Karpas-422 (cell line): ENCODE measurements at places on chromosomes 4 and X.

GRCh38 chr4:124334119-124334518 lies 378.4 kb downstream of the ANKRD50 start:
- peak; percentile 77 for DNase-seq
- H3K4me3 ChIP-seq: no peak overlapping the region
- no peak overlapping the region for H3K27ac ChIP-seq

- no peak for DNase-seq
- peaks cover 12% of the 10 kb centered on the region for H3K4me1 ChIP-seq
- H3K36me3 ChIP-seq: no peaks in the 10 kb centered on the region
- no peaks in the 10 kb centered on the region; the same call in 1 of the 2 replicates for H3K27me3 ChIP-seq
Measured at GRCh38 chr4:98508829-98509598, 149.4 kb downstream of the TSPAN5 start.

DNA sequence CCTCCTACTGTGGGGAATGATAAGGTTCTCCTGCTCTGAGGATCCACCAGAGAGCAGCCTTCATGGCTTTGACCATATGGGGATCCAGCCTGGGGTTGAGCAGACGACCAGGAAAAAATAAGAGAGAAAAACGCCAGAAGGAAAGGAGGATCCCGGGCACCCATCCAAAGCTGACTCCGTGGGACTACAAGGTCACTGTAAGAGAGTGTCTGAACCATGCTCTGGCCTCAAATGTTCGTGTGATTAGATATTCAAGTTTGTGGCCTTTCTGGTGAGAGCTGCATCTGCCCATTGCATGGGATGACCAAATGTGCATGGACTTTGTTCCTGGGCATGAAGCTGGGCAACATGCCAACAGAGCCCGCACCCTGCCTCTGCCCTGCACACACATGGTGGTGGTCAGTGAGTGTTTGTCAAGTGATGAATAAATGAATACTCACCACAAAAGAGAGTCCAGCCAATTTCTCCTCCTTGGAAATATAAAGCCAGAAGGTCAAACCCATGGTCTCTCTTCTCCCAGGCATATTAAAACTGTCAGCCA lies 346.0 kb upstream of the GATB start:
- H3K4me3 ChIP-seq: no peak overlapping the region
- H3K36me3 ChIP-seq: no peaks in the 10 kb centered on the region
- H3K27ac ChIP-seq: no peak overlapping the region
- DNase-seq: no peak
- no peaks in the 10 kb centered on the region for H3K4me1 ChIP-seq
- H3K27me3 ChIP-seq: no peaks in the 10 kb centered on the region; the same call in 1 of the 2 replicates

DNA sequence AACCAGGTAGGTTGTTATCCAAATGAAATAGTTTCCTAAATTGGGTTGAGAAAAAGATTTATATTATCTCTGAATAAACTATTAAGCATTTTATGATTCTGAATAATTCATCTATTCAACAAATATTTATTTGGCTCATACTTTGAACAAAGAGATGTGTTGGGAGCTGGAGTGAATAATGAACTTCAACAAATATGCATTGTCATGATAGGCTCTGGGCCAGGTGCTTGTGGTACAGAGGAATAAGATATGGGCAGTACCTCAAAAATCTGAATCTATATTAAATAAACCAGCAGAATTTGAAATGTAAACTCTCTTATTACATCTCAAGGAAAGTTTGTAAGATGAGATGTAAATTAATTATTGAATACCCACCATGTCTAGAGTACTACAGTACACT lies 75.7 kb upstream of the DCLK2 start:
- no peak overlapping the region for H3K4me3 ChIP-seq
- no peaks in the 10 kb centered on the region for H3K27me3 ChIP-seq
- no peak for DNase-seq
- H3K27ac ChIP-seq: no peak overlapping the region

- no peak overlapping the region for H3K27ac ChIP-seq
- H3K4me3 ChIP-seq: no peak overlapping the region
- H3K36me3 ChIP-seq: peaks cover 20% of the 10 kb centered on the region
- DNase-seq: no peak
Measured at GRCh38 chr4:147643616-147644015, 26.4 kb downstream of the TMEM184C start.

- H3K27ac ChIP-seq: no peak overlapping the region
- H3K27me3 ChIP-seq: no peaks in the 10 kb centered on the region
- H3K4me3 ChIP-seq: no peak overlapping the region
- DNase-seq: no peak
- no peaks in the 10 kb centered on the region for H3K4me1 ChIP-seq
Measured at GRCh38 chr4:79185526-79186045, 140.3 kb downstream of the NAA11 start.

DNA sequence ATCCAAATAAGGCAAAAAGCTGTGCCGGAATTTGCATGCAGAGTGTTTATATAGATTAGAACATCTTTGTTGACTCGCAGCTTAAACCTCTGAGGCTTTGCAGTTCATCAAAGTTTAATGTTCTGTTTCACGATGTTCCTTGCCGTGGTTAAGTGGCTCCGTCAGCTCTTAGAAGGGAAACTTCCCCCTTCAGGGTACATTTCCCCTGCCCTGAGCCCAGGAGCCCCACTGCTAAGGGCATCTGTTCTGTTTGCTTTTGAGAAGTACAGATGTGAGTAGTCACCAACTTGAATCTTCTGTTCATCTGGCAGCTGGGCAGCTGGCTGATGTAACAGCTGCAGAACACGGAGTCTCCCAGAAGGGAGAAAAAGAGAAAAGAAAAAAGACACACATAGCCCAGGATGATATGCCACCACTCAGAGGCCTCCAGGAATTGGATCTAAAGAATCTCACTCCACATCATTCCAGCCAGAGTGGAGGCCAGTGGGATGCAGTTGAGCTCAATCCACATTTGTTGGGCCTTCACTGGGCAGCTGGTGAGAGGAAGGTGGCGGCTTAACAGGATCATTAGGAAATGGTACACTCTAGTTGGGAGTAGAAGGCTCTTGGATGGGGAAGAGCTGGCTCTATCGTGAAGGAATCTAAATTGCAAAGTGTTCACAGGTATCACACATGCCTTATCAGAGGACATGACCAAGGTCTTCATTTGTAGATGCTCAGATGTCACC lies 178.7 kb upstream of the RBPJ start:
- no peaks in the 10 kb centered on the region for H3K36me3 ChIP-seq
- DNase-seq: no peak
- H3K27ac ChIP-seq: no peak overlapping the region
- no peaks in the 10 kb centered on the region for H3K27me3 ChIP-seq
- no peak overlapping the region for H3K4me3 ChIP-seq

DNA sequence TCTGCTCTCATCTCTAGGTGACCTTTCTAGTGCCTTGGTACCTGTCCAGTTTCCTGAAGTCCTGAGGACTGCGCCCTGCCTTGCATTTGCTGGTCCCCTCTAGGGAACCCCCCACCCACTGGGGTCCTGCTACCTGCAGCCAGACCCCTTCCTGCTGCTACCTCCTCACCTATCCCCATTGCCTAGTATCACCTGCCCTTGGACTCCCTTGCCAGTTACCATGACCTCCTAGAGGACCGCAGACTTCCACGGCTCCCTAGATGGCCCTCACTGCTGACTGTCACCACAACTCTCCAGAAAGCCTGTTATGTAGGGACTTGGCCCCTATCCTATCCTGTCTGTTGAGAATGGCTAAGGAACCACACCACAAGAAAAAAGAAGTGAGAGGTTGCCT lies 166.6 kb downstream of the EFNB1 start:
- no peak overlapping the region for H3K27ac ChIP-seq
- H3K36me3 ChIP-seq: no peaks in the 10 kb centered on the region
- no peak overlapping the region for H3K4me3 ChIP-seq
- no peaks in the 10 kb centered on the region for H3K4me1 ChIP-seq

GRCh38 chrX:72060196-72060920 lies 71.4 kb downstream of the RTL5 start:
- peak; percentile 65 for DNase-seq
- no peak overlapping the region for H3K4me3 ChIP-seq
- no peak overlapping the region for H3K27ac ChIP-seq
- H3K36me3 ChIP-seq: no peaks in the 10 kb centered on the region
- peaks cover 4% of the 10 kb centered on the region; the same call in 1 of the 2 replicates for H3K4me1 ChIP-seq
- no peaks in the 10 kb centered on the region for H3K27me3 ChIP-seq

DNA sequence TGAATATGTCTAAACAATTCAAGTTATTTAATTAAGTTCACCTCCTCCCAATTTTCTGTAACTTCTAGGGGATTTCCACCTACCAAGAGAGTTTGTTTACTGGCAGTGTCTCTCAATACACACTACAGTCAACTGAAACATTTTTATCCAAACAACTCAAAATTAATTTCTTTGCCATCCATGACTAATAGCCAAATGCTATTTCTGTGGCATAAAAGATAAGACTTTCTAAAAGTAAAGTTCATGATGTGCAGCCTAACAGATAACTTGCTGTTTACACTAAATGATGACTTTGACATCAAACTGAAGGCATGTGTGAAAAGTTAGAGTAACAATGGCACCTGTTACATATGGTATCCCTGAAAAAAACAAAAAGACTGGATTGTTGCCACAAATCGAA lies 7.3 kb downstream of the TAB3 start:
- H3K4me3 ChIP-seq: no peak overlapping the region
- H3K4me1 ChIP-seq: peaks cover 5% of the 10 kb centered on the region; the same call in 1 of the 2 replicates
- no peak overlapping the region for H3K27ac ChIP-seq
- no peaks in the 10 kb centered on the region for H3K36me3 ChIP-seq

GRCh38 chrX:68801737-68802290 lies 27.0 kb upstream of the EFNB1 start:
- DNase-seq: no peak
- H3K4me1 ChIP-seq: no peaks in the 10 kb centered on the region
- H3K4me3 ChIP-seq: no peak overlapping the region

GRCh38 chrX:148574237-148574973 lies 74.0 kb downstream of the AFF2 start:
- H3K27ac ChIP-seq: peak overlapping the region; percentile 70
- H3K4me3 ChIP-seq: no peak overlapping the region
- peak; percentile 58 for DNase-seq
- H3K27me3 ChIP-seq: no peaks in the 10 kb centered on the region
- peaks cover 95% of the 10 kb centered on the region for H3K4me1 ChIP-seq
- H3K36me3 ChIP-seq: no peaks in the 10 kb centered on the region

DNA sequence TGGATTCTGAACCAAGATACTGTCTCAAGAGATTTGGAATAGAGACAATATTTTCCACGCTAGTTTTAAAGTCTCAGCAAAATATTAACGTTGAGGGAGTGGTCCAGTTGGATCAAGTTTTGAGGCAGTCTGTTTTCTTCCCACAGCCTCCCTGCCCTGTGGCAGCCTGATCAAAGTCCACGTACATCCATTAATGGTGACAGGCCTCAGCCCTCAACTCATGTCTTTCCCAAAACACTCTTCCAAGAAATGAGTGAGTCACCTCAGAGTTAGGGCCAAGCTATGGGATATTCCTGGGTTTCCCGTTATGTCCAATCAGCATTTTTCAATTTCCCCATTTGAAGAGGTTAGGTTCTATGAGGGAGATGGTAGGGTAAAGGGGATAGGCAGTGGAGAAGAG lies 28.5 kb downstream of the EGFL6 start:
- no peak for DNase-seq
- no peak overlapping the region for H3K4me3 ChIP-seq
- no peaks in the 10 kb centered on the region for H3K36me3 ChIP-seq

- H3K4me3 ChIP-seq: no peak overlapping the region
- H3K27ac ChIP-seq: no peak overlapping the region
- no peaks in the 10 kb centered on the region for H3K4me1 ChIP-seq
- no peak for DNase-seq
- no peaks in the 10 kb centered on the region for H3K27me3 ChIP-seq
Measured at GRCh38 chr4:134544303-134544770, 342.7 kb upstream of the PABPC4L start.

GRCh38 chr4:114527637-114528036 lies 71.0 kb upstream of the UGT8 start:
- H3K27ac ChIP-seq: no peak overlapping the region
- no peak overlapping the region for H3K4me3 ChIP-seq
- no peak for DNase-seq
- no peaks in the 10 kb centered on the region for H3K36me3 ChIP-seq

DNA sequence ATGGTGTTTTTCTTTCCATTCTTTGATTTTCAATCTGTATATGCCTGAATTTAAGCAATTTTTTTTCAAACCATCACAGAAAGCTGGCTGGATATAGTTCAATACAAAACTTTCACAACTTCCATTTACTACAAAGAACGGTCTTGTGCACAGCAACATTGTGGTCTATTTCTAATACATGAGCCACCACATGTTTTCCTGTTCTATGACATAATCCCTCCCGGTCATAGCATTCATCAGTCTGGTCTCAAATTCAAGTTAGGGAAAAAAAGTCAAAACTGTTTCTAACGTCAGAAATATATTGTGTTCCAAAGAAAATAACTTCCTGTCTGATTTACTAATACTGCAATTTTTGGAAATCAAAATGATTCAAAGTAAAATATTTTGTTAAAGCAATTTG lies 7.5 kb upstream of the CXCL6 start:
- H3K4me3 ChIP-seq: no peak overlapping the region
- no peak overlapping the region for H3K27ac ChIP-seq

DNA sequence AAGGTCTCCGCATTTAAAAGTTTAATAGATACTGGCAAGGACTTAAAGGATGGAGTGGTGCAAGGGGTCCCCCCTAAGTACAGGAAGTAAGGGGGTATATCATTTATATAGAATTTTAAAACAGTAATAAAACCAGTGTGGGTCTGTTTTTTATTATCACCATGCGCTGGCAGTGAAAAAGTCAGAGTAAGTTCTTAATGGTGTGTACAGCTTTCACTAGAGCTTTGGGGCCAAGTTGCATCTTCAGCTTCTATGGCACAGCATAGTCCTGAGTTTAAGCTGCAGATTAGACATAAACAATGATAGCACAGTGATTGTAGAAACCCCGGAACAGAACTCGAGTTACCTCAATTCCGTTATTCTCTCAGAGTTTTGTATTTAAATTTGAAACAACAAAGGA lies 27.6 kb downstream of the RHOH start:
- peaks cover 60% of the 10 kb centered on the region for H3K36me3 ChIP-seq
- peaks cover 82% of the 10 kb centered on the region for H3K4me1 ChIP-seq

GRCh38 chrX:42714981-42715700 lies 62.8 kb downstream of the PPP1R2C start:
- no peaks in the 10 kb centered on the region for H3K36me3 ChIP-seq
- H3K4me1 ChIP-seq: no peaks in the 10 kb centered on the region
- H3K27me3 ChIP-seq: no peaks in the 10 kb centered on the region

GRCh38 chr4:37652747-37653527 lies 33.2 kb downstream of the RELL1 start:
- DNase-seq: no peak
- no peak overlapping the region for H3K4me3 ChIP-seq
- H3K27me3 ChIP-seq: no peaks in the 10 kb centered on the region
- H3K27ac ChIP-seq: no peak overlapping the region
